ENCODE measurements at places on chromosomes 5 and 9. TPM values are rescaled to one million over a fixed set of nuclear protein-coding genes. Genes with fewer than 3 reads are reported as not detected.

DNA sequence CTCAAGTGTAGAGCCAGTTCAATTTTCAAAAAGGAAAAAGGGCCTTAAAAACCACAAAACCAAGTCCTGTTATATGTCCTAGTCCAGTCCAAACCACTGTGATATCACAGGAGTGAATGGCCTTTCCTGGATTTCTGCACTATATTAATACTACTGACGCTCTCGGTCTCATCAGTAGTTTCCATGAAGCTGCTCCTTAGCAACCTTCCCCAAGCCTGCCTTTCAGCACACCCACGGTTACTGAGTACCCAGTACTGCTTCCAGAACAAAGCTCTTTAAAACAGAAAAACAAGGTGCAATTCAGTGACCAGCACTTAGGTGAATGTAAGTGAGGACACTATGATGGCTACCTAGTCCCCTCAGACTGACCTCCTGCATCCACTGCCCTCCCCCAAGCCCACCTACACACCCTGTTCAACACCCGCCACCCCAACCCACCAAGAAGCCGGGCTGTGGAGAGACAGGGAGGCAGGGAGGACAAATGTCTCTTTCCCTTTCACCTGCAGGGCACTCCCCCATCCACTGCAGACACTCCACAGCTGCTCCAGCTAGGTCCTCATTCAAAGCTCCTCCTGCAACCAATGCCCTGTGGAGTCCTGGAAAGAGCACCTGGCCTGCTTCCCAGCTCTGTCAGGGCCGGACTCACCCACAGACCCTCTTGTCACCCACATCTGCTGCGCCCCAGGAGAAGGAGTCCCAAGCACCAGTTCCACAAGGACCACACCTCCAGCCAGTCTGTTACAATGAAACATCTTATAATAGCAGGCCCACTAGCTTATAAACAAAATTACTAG is 25.9 kb downstream of the PSMB7 start:
- DNase-seq: no peak

DNA sequence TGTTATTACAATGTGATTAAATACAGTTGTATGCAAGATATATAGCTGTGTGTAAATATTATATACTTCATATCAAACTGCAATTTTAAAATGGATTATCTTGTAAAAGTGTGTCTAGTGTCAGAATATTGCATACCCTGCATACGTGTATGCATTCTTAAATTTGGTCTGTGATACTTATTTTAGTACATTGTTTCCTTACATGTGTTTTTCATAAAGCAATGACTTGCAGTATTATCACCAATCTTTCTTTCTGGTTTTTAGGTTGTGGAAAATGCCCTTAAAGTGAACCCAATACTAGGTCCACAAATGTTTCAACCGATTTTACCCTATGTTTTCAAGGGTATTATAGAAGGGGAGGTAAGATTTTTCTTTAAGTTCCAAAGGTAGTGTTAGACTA is 28.5 kb upstream of the LRRC70 start:
- DNase-seq: no peak

The GOLGA2 gene
- polyA plus RNA-seq: 92.5 TPM

The RIMOC1 gene
- 37.2 TPM for polyA plus RNA-seq

The GGTA1 gene
- polyA plus RNA-seq: 5.2 TPM
